T-helper 17 cell (primary cell): ENCODE measurements at places on chromosomes 12 and 14.

- no peak for DNase-seq
Measured at GRCh38 chr14:73143003-73143402, 6.7 kb downstream of the PSEN1 start.

GRCh38 chr12:22874151-22874550 is 249.2 kb downstream of the ETNK1 start:
- DNase-seq: no peak

GRCh38 chr14:33254342-33254741 is 315.7 kb downstream of the NPAS3 start:
- no peak for DNase-seq

GRCh38 chr12:50923361-50924130 is 28.8 kb upstream of the HIGD1C start:
- DNase-seq: no peak

GRCh38 chr14:92956961-92957360 is 34.0 kb downstream of the CHGA start:
- no peak for DNase-seq

GRCh38 chr14:97065305-97066067 is 268.3 kb downstream of the VRK1 start:
- no peak for DNase-seq

DNA sequence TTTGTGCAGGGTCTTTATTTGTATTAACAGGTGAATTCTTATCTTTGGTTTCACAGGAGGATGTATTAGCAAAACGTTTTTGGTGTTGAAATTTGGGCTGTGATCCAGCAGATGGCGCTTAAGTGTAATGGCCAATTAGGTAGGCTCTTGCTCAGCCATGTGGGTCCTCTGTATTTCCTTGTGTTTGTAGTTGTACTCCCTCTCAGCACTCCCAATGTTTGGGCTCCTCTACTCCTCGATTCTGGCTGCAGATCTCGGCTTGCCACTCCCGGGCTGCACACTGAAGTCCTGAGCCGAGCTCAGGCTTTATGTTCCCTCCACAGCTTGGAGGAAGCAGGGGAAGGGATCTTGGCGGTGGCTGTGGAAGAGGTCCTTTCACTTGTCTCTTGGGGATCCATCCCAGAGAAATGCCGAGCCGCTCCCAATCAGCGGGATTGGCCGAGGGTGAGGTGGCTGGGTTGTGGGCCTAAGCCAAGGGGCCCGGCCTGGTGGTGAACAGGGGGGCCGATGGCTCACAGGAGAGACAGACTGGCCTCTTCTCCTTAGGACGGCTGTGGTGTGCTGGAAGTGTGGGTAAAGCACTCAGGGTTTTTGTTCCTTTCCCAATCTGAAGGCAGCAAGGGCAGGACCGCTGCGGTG is 133.7 kb downstream of the AEBP2 start:
- no peak for DNase-seq

GRCh38 chr12:113805673-113806072 is 160.5 kb downstream of the RBM19 start:
- DNase-seq: no peak

GRCh38 chr14:100305324-100306100 is 732 bp downstream of the SLC25A29 start:
- peak; percentile 23 for DNase-seq

GRCh38 chr12:13223179-13223804 is 26.8 kb downstream of the EMP1 start:
- DNase-seq: no peak

DNA sequence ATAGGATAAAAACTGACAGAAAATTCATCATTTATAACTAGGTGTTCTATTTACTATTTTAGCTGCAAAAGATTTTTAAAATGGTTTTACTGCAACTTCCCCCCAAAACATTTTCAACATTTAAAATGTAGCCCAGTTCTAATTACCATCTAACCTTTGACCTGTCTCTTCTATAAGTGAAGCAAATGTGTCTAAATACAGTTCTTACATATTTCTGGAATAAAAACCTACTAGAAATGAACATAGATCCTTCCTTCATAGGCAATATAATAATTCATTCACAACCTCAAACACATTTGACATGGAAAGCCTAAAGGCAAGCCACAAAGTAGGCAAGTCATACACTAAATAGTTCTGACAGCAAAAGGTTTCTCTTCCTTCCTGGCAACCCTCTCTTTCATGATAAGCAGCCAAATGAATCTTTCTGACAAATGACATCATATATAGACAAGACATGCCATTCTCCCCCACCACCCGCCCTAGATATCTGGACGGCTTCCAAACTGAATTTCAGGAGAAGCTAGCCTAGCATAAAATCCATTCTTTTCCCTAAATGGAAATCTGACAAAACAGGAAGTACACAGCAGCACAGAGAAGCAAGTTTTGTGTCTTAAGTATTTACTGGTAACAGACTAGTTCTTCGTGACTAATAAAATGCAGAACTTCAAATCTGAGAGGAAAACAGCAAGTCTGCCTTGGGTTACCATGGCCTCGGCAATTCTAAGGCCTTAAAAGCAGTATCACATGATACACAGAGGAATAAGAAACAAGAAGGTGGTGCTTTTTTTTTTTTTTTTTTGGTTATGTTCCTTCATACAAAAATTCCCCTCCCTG is 17.2 kb upstream of the ARID4A start:
- DNase-seq: no peak

DNA sequence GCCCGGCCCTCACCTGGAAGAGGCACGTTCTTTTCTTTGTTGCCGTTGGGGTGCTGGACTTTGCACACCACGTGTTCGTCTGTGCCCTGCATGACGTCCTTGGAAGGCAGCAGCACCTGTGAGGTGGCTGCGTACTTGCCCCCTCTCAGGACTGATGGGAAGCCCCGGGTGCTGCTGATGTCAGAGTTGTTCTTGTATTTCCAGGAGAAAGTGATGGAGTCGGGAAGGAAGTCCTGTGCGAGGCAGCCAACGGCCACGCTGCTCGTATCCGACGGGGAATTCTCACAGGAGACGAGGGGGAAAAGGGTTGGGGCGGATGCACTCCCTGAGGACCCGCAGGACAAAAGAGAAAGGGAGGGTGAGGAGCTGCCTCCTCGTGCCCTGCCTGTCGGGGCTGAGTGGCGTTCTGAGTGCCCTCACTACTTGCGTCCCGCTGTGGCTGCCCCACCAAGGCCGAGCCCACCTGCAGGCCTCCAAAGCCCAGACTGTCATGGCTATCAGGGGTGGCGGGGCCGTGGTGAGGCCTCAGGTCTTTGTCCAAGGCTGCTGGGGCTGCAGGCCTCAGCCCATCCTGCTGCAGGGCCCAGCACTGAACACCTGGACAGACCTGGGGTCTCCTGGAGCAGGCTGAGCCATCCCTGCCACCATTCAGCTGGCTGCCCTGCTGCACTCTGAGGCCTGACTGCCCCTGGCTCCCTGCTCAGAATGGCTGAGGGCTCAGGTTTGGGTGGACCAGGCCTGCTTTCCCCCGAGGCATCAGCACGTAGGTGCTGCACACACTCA is 329.7 kb downstream of the TMEM121 start:
- no peak for DNase-seq

DNA sequence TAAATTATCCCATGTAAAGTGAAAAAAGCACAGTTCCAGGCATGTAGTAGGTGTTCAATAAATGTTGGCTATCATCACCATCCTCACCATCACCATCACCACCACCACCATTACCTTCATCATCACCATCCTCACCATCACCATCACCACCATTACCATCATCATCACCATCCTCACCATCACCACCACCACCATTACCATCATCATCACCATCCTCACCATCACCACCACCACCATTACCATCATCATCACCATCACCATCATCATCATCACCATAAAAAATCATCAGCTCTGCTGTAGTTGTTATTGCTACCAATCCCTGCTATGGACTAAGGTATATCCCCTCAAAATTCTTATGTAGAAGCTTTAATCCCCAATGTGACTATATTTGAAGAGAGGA is 15.1 kb downstream of the ISCU start:
- no peak for DNase-seq
